ENCODE measurements at places on chromosomes 7 and 10.

GRCh38 chr10:61863981-61864380 is 37.5 kb upstream of the ARID5B start:
- DNase-seq = no peak

GRCh38 chr10:1070919-1071318 is 14.7 kb downstream of the WDR37 start:
- no peak for DNase-seq

GRCh38 chr7:84196084-84196503 is 1.5 kb upstream of the SEMA3A start:
- DNase-seq = no peak

- DNase-seq = peak; percentile 69
Measured at GRCh38 chr10:14583252-14583651, 191.4 kb downstream of the FAM107B start.

DNA sequence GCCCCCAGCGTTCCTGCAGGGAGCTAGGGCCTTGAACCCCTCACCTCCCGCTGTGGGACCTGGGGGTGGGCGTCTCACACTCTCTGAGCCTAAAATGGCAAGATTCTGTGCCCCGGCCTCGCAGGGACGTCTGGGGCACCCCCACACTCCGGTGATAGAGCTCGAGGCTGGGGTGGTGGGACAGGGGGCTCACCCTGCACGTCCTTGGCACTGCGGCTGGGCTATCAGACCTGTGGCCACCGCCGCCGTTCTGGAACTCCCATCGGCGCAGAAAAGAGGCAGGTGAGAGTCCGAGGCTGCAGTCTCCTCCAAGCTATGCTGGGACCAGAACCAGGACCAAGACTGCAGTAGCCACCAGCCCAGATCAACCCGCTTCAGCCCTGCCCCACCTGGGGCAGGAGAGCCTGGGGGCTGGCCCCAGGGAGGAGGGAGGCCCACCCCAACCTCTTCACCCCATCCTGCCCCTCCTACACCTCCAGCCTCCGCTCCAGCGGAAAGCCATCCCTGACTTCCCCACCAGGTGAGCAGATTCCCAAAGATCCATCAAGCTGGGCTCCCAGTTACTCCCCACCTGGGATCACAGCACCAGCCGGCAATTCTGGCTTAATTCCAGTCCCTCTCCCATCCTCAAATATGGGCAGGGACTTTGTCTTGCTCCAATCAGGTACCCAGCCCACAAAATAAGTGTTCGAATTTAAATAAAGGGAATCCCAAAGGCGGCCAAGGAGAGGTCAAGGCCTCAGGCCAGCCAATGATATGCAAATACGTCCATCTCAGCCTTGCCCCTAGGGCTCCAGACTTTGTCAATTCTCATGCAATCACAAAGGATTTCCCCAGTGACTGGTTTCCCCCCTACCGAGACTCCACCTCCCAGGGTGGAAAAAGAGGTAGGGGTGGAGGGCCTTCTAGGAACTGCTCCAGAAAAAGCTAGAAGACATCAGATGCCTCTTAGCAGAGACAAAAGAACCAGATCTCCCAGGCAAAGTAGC is 16.4 kb downstream of the TNRC18 start:
- no peak for DNase-seq
